ENCODE measurements at places on chromosomes 7 and 10. TPM values are rescaled to one million over a fixed set of nuclear protein-coding genes. Genes with fewer than 3 reads are reported as not detected.
A peak's percentile ranks its signal among the peaks of the same experiment; 100 is the strongest.

- H3K27ac ChIP-seq, result no peak overlapping the region
- no peak for DNase-seq
- no peak overlapping the region for H3K4me3 ChIP-seq
- H3K36me3 ChIP-seq, result no peaks in the 10 kb centered on the region
- H3K27me3 ChIP-seq, result no peaks in the 10 kb centered on the region
- H3K4me1 ChIP-seq, result peaks cover 2% of the 10 kb centered on the region
Measured at GRCh38 chr10:15052121-15052520, 8.4 kb downstream of the OLAH start.

- peak; percentile 92 for DNase-seq
- peaks cover 9% of the 10 kb centered on the region for H3K4me1 ChIP-seq
- H3K4me3 ChIP-seq, result peak overlapping the region; percentile 63
- no peak overlapping the region for H3K27ac ChIP-seq
- H3K27me3 ChIP-seq, result peaks cover 45% of the 10 kb centered on the region
Measured at GRCh38 chr7:8436965-8437364, 3.6 kb downstream of the NXPH1 start.

- no peak overlapping the region for H3K27ac ChIP-seq
- H3K4me3 ChIP-seq, result no peak overlapping the region
- no peak for DNase-seq
- peaks cover 46% of the 10 kb centered on the region for H3K4me1 ChIP-seq
Measured at GRCh38 chr7:115094163-115094562, 172.3 kb downstream of the MDFIC start.

DNA sequence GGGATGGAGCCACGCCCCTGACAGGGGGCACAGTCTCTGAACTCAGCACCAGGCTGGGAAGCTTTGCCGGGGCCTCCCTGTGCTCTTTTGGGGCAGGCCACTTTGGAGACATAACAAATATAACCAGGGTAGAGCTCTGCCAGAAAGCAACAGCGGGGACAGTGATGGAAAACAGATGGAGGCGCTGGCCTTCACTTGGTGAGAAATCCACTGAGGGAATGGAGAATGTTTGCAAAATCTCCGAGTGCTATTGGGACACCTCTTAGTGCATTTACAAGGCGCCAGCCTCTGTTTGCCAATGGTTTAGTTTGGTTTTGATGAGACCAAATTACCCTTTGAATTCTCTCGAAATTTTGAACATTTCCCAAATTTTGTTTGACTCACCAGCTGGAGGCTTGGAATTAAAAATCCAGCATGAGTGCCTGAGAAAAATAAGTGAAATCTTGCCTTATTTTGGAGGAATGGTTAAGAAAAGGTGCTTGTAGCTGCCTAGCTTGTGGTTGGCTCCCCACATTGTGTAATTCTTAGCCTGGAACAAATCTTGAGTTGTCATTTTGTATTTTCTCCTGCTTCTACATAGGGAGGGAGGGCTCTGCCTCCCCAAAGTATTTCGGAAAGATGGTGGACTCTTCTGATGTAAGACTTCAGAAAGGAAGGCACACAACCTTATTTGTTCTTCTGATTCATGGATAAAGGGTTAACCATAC lies 980.5 kb downstream of the LRMDA start:
- no peaks in the 10 kb centered on the region for H3K4me1 ChIP-seq
- no peaks in the 10 kb centered on the region for H3K27me3 ChIP-seq
- H3K27ac ChIP-seq, result no peak overlapping the region
- DNase-seq, result no peak
- H3K4me3 ChIP-seq, result no peak overlapping the region

DNA sequence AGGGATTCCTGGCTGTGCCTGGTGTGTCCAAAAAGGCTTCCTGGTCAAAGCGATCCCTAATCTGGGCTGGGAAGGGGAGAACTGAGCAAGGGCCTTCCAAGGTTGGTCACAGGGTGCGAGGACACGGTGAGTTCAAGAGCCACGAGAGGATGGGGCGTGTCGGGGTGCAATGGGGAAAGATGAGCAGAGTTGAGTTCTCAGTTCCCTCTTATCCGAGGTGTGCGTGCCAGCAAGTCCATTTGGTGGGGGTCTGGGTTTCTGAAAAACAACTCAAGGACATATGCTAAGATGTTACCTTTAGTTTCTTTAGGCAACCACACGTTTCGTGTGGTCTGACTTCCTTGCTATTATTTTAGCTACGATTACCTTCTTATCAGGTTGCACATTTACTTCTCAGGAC lies 1.3 kb downstream of the ZNF775 start:
- peaks cover 43% of the 10 kb centered on the region for H3K36me3 ChIP-seq
- peak overlapping the region; percentile 85 for H3K27ac ChIP-seq
- DNase-seq, result no peak
- no peaks in the 10 kb centered on the region for H3K27me3 ChIP-seq

GRCh38 chr10:112775892-112776674 lies 174.0 kb upstream of the TCF7L2 start:
- peak; percentile 47 for DNase-seq
- H3K27me3 ChIP-seq, result no peaks in the 10 kb centered on the region
- peak overlapping the region; percentile 39 for H3K4me3 ChIP-seq
- H3K4me1 ChIP-seq, result peaks cover 35% of the 10 kb centered on the region
- H3K27ac ChIP-seq, result no peak overlapping the region

GRCh38 chr10:79066411-79067240 lies 2.1 kb upstream of the ZMIZ1 start:
- peak; percentile 63 for DNase-seq
- peak overlapping the region; percentile 46 for H3K27ac ChIP-seq
- H3K36me3 ChIP-seq, result peaks cover 50% of the 10 kb centered on the region
- H3K4me3 ChIP-seq, result peak overlapping the region; percentile 70
- peaks cover 9% of the 10 kb centered on the region for H3K4me1 ChIP-seq

- no peaks in the 10 kb centered on the region for H3K36me3 ChIP-seq
- H3K4me3 ChIP-seq, result no peak overlapping the region
- no peak overlapping the region for H3K27ac ChIP-seq
- H3K4me1 ChIP-seq, result peaks cover 10% of the 10 kb centered on the region
- no peaks in the 10 kb centered on the region for H3K27me3 ChIP-seq
Measured at GRCh38 chr10:133544506-133544905, 17.3 kb downstream of the CYP2E1 start.

DNA sequence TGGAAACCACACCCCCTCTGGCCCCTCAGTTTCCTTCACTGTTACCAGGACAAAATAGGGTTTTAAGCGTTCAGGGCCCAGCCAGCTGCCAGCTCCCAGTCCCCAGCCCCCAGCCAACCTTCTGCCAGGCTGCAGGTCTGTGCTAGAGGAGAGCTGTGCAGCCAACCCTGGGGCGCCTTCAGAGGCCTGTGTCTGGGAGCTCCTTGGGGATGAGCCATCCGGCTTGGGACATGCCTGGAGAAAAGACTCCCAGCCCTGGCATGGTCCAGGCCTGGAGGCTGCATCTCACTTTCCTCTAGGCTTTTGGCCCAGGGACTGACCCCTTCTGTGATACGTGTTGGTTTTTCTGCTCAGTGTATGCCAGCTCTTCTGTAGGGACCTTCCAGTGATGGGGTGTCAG lies 487.6 kb upstream of the MGMT start:
- no peaks in the 10 kb centered on the region for H3K36me3 ChIP-seq
- no peaks in the 10 kb centered on the region for H3K27me3 ChIP-seq
- no peak for DNase-seq
- no peaks in the 10 kb centered on the region for H3K4me1 ChIP-seq
- H3K4me3 ChIP-seq, result no peak overlapping the region
- no peak overlapping the region for H3K27ac ChIP-seq

DNA sequence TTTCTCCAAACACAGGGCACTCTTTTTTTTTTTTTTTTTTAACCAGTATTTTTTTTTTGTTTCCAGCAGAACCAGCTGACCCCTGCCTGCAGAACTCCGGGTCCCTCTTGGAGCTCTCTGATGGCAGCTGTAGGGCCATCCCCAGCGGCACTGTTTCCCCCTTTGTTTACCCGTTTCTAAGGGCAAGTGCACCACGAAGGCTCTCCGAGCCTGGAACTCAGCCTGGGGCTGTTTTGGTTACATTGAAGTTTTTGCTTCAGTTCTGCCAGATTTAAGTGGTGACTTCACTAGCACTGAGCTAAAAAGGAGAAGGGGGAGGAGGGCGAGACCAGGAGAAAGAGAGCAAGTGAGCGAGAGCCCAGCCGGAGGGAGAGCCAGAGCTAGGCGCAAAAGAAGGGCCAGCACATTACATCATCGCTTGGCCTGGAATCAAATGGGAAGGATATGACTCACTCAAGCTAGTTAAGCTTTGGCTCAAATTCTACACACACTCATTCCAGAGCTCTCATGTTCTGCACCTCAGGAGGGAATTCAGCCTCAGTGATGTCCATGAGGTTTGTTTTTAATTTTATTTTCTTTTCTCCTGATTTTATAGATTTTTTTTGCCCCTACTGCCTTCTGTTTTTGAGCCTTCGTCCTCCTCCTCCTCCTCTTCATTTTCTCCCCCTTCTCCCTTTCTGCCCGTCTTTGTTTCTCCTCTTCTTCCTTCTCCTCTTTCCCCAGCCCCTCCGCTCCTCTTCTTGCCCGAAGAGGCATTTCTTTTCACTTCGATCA lies 272.3 kb downstream of the TRIL start:
- H3K27ac ChIP-seq, result no peak overlapping the region
- H3K36me3 ChIP-seq, result no peaks in the 10 kb centered on the region
- no peaks in the 10 kb centered on the region for H3K27me3 ChIP-seq
- peak; percentile 91 for DNase-seq

DNA sequence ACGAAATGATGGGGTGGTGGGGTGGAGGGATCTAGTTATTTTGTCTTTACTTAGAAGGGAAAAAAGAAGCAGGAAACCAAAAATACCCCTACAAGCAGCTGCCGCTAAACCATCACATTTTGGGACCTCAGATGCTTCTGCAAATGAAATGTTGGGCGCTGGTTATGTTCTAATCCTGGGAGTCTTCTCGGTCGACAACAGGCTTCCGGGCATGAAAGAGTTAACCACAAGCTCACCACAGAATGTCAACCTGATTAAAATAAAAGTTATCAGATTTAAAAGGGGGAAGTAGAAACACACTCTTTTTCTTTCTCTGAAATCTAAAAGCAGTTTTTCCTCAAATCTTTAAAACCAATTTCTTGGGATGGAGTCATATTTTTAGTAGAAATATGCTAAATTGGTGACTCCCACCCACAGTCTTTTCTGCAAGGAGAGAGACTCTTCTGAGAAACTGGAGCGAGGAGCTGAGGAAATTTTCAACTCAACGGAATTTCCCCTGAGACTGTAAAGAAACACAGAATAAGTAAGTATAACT lies 16.8 kb downstream of the IL2RA start:
- peaks cover 3% of the 10 kb centered on the region for H3K4me1 ChIP-seq
- H3K27ac ChIP-seq, result no peak overlapping the region
- no peak overlapping the region for H3K4me3 ChIP-seq
- DNase-seq, result no peak
- no peaks in the 10 kb centered on the region for H3K36me3 ChIP-seq

DNA sequence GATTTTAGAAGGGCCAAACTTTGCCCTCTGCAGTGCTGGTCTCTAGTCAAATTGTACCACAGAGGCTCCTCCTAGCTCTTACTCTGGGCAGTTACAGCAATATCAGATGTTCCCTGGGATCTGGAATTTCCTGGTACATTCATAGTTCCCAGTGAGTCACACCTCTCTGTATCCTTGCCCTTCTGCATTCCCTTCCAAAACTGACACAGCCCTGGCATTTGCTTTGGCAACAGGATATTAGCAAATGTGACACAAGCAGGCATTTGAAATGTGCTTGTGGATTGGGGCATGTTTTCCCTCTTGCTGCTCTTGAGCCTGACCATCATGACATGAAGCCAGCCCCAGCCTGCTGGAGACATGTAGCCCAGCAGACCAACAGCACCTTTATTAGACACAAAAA lies 284.7 kb upstream of the AKR1E2 start:
- H3K27me3 ChIP-seq, result no peaks in the 10 kb centered on the region
- H3K27ac ChIP-seq, result peak overlapping the region; percentile 31
- no peak overlapping the region for H3K4me3 ChIP-seq
- peak; percentile 53 for DNase-seq
- H3K4me1 ChIP-seq, result peaks cover 15% of the 10 kb centered on the region
- H3K36me3 ChIP-seq, result no peaks in the 10 kb centered on the region

DNA sequence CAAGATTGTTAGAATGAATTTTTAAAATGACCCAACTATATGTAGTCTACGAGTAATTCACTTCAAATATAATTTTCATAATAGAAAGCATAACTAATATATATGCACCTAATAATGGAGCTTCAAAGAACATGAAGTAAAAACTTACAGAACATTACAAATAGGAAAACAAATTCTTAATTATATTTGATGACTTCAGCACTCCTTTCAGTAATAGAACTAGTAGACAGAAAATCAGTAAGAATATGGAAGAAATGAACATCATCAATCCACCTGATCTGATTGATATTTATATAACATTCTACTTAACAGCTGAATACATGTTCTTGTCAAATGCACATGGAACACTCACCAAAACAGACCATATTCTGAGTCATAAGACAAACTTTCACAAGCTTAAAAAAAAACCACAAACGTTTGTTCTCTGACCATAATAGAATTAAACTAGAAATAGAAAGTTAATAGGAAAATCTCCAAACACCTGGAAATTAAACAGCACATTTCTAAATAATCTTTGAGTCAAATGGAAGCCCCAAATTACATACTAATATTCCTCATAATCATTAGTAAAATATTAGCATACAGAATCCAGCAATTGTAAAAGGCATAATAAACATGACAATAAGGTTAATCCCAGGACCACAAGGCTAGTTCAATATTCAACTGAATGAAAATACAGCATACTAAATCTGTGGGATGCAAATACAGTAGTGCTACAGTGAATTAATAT lies 48.0 kb downstream of the BRAF start:
- no peaks in the 10 kb centered on the region for H3K36me3 ChIP-seq
- DNase-seq, result no peak
- H3K4me1 ChIP-seq, result peaks cover 6% of the 10 kb centered on the region
- H3K27ac ChIP-seq, result no peak overlapping the region

Gene VWDE
- 21.3 TPM for total RNA-seq

Gene GIGYF1
- 29.5 TPM for total RNA-seq

Gene INTS15
- total RNA-seq, result 35.0 TPM

Gene BAMBI
- 42.2 TPM for total RNA-seq

Gene MACC1
- total RNA-seq, result 199 TPM

Gene PTN
- total RNA-seq, result 0.54 TPM

Gene COL26A1
- total RNA-seq, result not detected

Gene SLC26A3
- total RNA-seq, result not detected
